ENCODE measurements at places on chromosomes 7 and 10.

GRCh38 chr10:109831846-109832245 is 91.5 kb downstream of the XPNPEP1 start:
- no peak for DNase-seq

DNA sequence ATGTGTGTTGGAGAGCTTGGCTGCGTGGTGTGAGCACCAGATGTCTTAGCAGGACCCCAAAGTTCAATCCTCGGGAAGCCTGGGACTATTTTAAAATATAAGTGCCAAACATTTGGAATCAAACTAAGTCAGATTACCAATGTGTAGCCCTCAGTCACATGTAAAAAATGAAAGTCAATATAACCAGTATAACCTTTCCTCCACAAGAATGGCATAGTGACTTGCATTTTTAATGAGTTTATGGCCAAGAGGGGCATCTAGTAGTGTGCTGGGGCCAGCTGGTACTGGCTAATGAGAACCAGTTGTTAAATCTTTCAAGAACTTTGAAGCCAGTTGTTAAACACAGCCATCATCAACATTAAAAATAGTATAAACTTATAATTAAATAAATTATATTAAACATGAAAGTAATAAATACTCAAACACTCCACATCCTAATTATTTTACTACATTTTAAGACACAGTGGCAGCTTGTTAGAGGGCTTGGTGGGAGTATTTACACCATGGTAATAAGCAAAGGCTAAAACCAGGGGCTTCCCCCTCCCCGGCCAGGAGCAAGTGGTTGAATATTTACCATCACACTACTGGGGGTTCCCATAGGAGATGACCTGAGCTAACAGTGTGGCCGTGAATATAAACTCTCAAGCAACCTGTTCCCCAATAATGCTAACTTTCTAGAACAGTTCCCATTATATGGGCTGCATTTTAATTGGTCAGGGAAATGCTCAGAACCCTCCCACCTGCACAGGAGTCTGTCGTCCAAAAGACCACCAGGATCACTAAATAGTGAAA is 7.9 kb upstream of the FAM170B start:
- DNase-seq = no peak

GRCh38 chr10:11689945-11690736 is 52.0 kb upstream of the ECHDC3 start:
- no peak for DNase-seq

DNA sequence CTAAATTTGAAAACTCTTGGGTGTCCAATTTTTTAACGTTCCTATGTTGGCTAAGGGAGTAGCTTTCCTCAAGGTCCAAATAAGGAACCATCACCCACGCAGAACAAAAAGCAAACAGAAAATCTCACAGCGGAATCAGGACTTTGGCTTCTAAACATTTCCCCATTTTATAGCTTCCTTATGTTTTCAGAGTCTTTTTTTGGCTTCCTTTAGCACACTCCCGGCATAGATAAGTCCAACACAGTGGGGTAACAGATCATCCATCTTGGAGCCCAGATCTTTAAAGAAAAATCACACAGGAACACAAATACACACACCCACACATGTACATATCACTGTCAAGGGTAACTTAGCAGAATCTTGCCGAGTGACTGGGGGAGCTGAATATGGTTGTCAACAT is 4.2 kb upstream of the TCF7L2 start:
- DNase-seq = no peak

- DNase-seq = peak; percentile 50
Measured at GRCh38 chr10:46228563-46229071, 58.2 kb upstream of the ANTXRL start.

DNA sequence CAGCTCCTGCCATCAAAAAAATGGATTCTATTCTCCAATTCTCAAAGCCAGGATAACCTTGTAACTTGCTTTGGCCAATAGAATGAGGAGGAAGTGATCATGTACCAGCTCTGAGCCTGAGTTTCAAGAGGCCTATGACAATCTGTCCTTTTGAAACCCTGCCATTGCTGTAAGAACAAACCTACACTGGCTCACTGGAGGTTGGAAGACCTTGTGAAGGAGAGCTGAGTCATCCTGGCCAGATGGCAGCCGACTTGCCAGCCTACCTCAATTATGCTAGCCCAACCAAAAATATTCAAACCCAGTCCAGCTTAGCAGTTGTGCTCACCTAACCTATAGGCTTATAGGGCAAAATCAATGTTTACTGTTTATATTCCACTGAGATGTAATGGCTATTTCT is 93.0 kb downstream of the HGF start:
- no peak for DNase-seq

GRCh38 chr7:138477581-138477980 is 17.5 kb downstream of the TRIM24 start:
- no peak for DNase-seq

DNA sequence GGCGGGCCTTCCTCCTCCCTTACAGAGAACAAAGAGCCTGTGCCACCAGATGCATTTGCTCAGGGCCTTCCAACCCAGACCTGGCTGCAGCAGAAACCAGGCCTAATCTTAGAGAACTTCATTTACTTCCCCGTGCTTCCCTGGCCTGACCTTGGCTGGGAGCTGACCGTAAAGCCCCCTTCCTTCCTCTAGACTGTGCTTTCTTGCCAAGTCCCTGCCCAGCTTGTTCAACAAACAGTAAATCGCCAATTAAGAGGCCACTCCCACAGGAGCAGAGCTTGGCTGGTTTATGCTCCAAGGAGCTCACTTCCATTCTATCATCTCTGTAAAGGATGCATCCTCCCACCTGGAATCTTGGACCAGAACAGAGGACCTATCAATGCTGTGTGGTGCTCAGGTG is 110.9 kb downstream of the COL13A1 start:
- no peak for DNase-seq

GRCh38 chr10:118950190-118950680 is 79.3 kb upstream of the NANOS1 start:
- no peak for DNase-seq

DNA sequence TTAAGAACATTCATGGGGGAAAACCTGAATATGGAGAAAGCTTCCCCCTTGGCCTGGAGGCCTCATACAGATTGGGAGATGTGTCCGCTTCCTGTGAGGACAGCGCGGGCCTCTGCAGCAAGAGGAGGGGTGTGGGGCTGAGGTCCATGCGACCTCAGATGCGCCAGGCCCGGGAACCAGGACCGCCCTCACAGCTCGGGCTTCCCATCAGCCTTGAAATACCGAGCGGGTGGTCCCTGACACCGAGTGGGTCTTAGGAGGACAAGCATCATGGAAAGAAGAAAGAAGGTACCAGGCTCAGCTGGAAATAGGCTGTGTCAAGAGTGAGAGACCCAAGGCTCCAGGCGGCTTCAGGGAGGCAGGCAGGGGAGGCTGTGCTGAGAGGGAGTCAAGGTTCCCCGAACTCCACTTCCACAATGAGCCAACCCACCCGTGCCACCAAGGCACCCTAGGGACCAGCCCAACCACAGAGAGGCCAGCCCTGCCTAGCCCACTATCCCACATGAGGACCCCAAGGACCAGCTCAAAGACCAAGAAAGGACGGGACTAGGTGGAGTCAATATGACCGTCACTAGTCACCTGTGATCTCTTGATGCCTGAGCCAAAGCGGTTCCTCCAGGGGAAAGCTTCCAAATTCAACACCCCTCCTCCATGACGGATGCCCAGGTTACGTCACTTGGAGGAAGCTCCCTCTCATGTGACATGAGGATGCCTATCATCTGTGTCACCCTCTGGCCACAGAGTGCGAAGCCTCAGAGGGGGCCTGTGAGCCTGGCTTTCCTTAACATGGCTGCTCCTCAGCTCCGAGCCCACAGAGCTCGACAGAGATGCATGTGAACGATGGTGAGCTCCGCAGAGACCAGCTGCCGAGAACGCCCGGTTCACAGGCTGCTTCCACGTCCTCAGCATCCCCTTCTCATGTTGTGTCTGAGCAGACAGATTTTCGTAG is 103.7 kb downstream of the TCERG1L start:
- DNase-seq = no peak

DNA sequence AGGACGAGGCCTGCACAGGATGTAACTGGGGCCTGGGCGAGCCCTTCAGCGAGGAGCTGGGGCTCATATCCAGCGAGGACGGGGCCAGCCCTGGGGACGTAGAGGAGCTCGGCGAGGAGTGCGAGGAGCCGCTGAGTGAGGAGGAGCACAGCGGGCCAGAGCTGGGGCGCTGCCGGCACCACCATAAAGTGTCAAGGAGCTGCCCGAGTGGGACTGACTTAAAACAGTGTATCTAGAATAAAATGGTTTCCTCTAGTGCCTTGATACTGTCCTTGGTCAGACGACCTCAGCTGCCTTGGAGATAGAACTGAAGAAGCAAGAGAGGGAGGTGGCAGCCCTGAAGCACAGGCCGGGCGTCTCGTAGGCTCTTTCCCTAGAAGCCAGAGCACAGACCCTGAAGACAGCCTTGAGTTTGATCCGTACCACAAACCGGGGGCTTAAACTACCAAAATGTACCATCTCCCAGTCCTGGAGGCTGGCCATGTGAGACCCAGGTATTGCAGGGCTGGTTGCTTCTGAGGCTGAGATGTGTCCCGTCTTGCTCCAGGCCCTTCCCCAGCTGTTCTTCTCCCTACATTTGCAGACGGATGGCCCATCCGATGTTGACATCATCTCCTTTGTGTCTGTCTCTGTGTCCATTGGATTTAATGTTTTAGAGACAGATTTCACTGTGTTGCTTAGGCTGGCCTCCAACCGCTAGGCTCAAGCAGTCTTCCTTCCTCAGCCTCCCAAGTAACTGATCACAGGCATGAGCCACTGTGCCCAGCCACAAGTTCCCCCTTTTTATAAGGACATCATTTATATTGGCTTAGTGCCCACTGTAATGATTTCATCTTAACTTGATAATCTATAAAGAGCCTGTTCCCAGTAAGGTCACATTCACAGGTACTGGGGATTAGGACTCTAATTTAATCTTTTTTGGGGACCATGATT is 35.8 kb downstream of the DNAJB6 start:
- no peak for DNase-seq

DNA sequence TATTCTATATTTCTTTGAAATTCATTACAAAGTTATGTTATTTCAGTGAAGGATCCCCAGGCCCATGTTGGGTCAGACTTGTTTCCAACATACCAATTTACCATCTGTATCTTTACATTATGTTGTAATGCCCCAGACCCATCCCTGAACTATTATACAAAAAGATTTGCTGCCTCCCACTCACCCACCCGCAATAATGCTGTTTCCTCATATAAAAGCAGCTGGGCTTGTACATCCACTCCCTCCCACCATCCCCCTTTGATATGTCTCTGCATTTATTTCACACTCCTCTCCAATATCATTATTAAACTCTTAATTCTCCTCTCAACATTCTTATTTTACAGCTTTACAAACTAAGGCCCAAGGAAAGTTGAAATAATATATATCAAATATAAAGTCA is 153.7 kb downstream of the DOCK4 start:
- DNase-seq = no peak

DNA sequence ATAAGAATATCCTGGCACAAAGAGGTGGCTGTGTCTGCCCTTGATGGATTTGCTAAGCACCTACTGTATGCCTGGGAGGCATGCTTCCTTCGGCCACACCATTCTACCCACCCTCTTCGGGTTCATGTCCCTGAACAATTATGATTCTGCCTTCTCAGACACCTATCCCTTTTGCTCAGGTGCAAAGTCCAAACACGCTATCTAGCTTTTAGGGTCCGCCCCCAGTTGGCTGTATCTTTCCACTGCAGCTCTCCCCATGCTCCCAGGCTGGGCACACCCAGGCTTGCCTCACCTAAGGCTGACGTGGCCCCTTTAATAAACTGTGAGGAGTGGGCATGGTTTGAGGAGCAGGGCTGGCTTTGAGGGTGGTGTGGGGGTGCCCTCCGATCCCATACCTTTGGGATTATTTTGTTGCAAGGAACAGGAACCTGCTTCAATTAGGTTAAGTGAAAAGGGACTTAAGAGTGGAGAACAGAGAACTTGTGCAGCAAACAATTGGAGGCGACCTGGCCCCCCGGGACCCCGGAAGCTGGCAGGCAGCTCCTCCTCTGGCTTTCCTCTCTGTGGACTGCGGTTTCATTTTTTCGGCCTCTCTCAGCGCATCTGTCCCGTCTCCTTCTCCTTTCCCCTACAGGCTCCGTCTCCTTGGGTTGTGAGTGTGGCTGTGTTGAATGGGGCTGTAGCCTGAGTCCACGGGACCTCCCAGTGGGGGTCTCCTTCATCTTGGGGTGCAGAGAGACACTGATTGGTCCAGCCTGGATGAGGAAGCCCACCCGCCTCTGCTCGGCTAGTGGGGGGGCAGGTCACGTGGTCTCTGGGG is 3.8 kb downstream of the CLIP2 start:
- DNase-seq = no peak

DNA sequence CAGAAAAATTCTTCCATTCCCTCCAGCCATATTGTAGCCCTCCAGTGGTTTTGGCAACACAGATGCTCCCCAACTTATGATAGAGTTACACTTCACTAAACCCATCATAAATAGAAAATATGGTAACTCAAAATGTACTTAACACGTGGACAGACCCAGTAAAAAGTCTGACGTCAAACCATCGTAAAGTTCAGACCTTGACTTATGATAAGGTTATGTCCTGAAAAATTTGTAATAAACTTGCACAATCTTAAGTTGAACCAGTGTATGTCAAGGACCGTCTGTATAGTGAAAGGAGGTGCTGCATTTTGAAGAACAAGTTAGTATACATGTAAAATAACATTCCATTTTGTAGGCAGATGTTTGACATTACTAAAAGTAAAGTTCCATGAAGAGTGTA is 142.8 kb downstream of the NSUN6 start:
- no peak for DNase-seq

DNA sequence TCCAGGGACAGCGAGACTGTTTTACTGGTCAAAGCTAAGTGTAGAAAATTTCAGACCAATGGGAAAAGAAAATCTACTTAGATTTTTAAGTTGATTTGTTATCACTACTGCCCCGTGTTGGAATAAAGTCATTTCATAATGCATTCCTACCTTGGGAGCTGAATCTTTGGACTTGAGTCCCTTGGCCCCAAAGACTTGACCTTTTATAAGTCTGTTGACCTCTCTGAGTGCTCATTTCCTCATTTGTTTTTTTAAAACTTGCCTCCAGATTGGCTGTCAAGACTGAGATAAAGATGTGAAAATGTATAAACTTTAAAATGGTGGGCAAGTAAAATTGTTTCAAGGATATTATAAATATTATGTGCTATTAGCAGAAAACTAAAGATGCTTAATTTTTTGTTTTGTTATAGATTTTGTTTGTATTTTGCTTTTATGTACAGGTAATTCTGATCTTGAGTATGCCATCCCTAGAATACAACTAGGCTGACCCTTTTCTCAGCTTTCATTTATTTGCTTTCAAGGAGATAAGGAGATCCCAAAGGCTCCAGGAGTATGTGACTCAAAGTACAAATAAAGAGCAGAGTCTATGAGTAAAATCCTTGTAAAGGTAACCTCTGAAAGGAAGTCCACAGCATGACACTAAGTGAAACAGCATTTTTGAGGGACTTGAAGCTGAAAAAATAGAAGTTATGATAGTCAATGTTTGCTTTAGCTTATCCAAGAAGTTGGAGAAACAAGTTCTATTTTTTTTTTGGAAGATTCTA is 54.6 kb downstream of the TMEM26 start:
- DNase-seq = no peak

GRCh38 chr7:103073989-103074518 is 542 bp downstream of the FBXL13 start:
- DNase-seq = no peak
